ENCODE measurements at places on chromosomes 7 and 10.

GRCh38 chr7:23468526-23469149 is 1.7 kb downstream of the IGF2BP3 start:
- no peak for DNase-seq

GRCh38 chr7:47693216-47693615 is 111.3 kb upstream of the TNS3 start:
- no peak for DNase-seq

GRCh38 chr10:88881320-88881719 is 1.3 kb downstream of the STAMBPL1 start:
- DNase-seq: peak; percentile 21

GRCh38 chr7:139885511-139885910 is 56.4 kb downstream of the TBXAS1 start:
- no peak for DNase-seq

- DNase-seq: peak; percentile 25
Measured at GRCh38 chr7:23654508-23654907, 25.5 kb upstream of the FAM221A start.

Data from midbrain (tissue), 1 donor.